Metanephros (tissue), 2 donors: ENCODE measurements at places on chromosomes 1 and 21. TPM values are rescaled to one million over a fixed set of nuclear protein-coding genes. Genes with fewer than 3 reads are reported as not detected.

Gene GUCA2A
- total RNA-seq = not detected

Gene CYP4Z1
- 0.93 TPM for total RNA-seq

Gene FMN2
- 2.9 TPM for total RNA-seq

Gene CLCA1
- not detected for total RNA-seq

Gene ERG
- total RNA-seq = 14.6 TPM

Gene EPHA8
- 1.1 TPM for total RNA-seq

Gene SPATA21
- not detected for total RNA-seq
